ENCODE measurements at places on chromosomes 13 and 19.
A peak's percentile ranks its signal among the peaks of the same experiment; 100 is the strongest.

DNA sequence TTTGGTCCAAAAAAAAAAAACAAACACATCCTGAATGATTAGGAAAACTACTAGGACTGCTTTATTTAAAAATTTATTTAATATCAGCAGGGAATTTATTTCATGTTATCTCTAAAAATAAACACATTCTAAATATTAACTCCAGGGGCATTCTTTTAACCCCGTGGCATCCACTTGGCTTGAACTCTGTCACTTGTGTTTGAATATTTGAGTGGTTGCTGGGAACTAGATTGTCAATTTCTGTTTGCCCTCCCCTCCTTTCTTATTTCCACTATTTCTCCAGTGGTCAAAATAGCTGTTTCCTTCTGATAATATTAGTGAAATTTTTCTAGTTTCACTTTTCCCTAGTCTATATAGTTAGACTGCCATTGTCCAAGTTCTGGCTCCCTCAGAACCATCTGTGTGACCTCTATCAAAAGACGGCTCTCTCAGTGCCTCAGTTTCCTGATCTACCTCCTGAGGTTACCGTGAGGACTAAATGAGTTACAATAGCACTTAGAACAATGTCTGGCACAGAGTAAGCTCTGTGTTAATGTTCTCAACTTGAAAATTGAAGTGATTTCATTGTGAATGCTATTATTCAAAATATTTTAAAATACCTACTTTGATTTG is 107.3 kb downstream of the FGF14 start:
- no peak for DNase-seq

DNA sequence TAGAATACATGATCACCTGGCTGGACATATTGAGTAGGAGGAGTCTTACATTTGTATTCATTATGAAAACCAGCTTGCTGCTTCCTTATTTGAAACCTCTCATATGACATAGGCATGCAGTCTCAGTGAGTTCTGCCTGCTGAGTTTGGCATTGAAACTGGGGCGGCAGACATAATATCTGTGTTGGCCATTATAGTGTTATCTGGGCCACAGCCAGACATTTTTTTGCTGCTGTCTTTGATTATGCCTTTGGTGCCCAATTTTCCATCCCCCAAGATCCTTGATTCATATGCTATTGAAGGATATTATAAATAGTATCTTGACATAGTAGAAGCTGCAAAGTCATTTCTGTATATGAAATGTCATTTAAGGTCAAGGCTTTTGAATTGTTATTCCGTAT is 15.8 kb downstream of the FREM2 start:
- no peak for DNase-seq

DNA sequence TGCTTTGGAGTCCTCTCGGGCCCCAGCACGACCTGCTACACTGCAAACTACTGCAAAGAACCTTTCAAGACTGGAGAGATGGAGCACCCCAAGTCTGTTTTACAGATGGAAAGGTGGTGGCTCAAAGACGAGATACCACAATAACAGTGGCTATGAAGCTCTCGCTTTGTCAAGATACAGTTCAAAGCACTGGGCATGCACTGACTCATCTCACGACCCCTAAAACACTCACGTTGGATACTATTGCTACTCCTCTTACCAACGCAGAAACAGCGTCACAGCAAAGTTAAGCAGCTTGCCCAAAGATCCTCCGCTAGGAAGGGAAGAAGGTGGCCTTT is 24.0 kb upstream of the LAIR1 start:
- DNase-seq, result no peak

- no peak for DNase-seq
These were observed 338.0 kb downstream of the EFNB2 start for GRCh38 chr13:106197496-106197895.

- no peak for DNase-seq
These were observed 10.7 kb downstream of the ZNF846 start for GRCh38 chr19:9757544-9758501.

DNA sequence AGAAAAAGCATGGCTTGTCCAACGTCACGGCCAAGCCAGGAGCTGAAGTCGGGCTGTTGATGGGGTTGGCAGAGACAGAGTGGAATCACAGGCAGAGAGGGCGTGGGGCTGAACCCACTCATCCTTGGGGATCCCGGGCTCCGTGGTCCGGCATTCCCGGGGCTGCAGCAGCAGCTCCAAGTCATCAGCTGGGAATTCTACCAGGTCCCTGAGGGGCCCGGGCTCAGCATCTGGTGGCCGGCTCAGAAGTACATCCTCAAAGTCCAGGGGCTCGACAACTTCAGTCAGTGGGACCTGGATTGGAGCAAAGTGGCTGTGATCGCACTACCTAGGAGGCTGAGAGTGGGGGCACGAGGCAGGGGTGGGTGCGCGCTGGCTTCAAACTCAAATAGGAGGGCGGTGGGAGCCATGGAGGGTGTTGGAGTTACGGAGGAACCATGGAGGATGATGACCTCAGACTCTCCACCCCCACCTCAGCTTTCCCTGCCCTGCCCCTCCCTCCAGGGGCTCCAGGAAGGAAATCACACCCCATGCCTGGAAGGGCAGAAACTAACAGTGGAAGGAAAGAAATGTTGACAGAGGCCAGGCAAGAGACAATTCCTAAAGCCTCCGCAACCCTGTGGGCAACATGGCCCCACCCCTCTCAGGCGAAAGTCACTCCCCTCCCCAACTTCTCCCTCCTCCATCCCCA is 9.5 kb downstream of the DOCK6 start:
- no peak for DNase-seq

- DNase-seq, result no peak
These were observed 123.6 kb downstream of the ZAR1L start for GRCh38 chr13:32191452-32191998.

GRCh38 chr13:49936075-49936967 is at the start of gene SPRYD7:
Gene SPRYD7 (minus strand): TSS chr13:49936340. CDS start chr13:49936235, 105 bp downstream.
- DNase-seq, result peak; percentile 99

DNA sequence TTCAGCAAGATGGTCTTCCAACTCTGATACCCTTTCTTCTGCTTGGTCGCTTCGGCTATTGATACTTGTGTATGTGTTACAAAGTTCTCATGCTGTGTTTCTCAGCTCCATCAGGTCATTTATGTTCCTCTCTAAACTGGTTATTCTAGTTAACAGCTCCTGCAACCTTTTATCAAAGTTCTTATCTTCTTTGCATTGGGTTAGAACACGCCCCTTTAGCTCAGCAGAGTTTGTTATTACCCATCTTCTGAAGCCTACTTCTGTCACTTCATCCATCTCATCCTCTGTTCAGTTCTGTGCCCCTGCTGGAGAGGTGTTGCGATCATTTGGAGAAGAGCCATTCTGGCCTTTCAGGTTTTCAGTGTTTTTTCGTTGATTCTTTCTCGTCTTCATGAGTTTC is 18.7 kb downstream of the ACOD1 start:
- DNase-seq, result no peak

DNA sequence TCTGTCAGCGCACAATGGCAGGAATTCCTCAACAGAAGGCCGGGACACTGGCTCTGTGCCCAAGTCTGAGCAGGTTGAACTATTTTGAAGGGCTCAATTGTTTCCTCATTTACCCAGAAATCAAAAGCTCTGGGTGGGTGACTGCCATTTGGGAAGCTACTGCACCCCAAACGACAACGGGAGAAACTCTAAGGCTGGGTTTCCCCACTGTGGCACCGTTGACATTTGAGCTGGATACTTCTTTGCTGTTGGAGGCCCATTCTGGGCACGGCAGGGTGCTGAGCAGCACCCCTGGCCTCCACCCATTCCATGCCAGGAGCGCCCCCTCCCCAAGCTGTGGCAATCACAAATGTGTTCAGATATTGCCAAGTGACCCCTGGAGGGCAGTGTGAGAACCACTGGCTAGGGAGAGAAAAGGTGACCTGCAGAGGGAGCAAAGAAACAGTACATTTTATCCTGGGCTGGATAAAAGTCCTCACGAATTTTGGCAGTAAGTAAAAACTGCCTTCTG is 62.5 kb downstream of the RFX2 start:
- peak; percentile 28 for DNase-seq

DNA sequence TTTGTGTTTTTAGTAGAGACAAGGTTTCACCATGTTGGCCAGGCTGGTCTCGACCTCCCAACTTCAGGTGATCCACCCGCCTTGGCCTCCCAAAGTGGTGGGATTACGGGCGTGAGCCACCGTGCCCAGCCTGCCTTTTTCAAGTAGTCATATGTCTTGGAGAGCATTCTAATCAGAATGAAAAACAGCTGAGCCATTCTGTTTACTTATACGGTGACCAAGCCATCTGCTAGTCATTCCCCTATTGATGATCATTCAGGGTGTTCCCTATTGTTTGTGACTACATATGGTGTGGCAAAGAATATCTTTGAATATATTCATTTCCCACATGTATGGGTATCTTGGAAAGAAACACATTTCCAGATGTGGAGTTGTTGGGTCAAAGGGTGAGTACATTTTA is 17.2 kb downstream of the BLOC1S3 start:
- DNase-seq, result no peak

DNA sequence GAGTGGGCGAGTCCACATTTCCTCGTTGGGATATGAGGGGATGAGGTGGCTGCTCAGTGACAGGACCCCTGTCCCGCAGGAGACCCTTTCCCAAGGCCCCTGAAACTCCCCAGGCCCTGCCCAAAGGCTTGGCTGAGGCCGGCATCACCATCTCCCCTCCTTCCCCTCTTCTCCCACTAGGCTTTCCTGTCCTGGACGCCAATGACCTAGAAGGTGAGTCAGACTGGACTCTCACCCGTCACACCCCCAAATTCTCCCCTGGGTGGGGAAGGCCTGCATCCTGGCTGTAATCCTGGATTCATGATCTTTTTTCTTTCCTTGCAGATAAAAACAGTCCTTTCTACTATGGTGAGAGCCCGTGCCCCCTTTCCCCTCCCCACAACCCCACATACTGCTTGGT is 5.3 kb downstream of the FXYD3 start:
- DNase-seq, result no peak

GRCh38 chr13:74206061-74206561 is 71.9 kb upstream of the KLF12 start:
- DNase-seq, result no peak

DNA sequence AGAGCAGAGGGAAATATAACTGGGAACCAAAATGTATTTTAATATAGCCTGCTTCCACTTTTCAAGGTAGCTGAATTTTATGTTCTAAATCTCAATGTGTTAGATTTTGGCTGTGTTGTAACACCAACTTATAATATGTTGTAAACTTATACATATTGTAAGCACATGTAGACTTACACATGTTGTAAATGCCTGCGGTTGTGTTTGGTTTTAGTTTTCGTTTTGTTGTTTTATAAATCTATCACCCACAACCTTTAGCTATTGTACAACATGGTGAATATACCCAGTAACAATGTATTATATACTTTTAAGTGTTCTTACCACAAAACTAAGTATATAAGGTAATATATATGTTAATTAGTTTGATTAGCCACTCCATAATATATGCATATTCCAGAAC is 15.6 kb downstream of the KCTD4 start:
- DNase-seq, result no peak

GRCh38 chr19:4391306-4391693 is 9.0 kb downstream of the SH3GL1 start:
- no peak for DNase-seq

GRCh38 chr19:39953915-39954314 is 17.1 kb upstream of the PSMC4 start:
- no peak for DNase-seq

DNA sequence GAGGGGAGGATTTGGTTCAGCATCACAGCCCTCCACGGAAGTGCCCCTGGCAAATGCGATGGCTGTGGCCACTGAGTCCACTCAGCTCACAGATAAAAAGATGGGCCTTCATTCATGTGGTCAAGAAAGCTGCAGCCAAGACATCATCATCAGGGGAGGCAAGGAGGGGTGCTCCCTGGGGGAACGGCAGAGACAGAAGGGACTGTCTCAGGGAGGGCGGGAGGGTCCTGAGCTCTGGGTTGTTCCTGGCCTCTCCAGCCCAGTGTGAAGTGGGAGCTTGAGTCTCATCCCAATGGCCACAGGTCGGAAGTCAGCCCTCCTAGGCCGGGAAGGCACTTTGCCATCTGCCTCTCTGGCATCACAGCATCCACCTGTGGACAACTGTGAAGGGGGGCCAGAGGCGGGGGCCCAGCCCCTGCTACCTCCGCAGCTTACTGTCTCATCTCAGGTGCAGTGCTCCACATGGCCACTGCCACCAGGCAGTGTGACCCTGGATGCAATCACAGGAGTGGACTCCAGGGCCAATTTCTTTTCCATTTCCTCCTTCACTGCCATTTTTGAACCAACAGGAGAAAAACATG is 137.8 kb upstream of the SOX1 start:
- DNase-seq, result no peak

- no peak for DNase-seq
These were observed 185.2 kb upstream of the IRS2 start for GRCh38 chr13:109971456-109972090.

DNA sequence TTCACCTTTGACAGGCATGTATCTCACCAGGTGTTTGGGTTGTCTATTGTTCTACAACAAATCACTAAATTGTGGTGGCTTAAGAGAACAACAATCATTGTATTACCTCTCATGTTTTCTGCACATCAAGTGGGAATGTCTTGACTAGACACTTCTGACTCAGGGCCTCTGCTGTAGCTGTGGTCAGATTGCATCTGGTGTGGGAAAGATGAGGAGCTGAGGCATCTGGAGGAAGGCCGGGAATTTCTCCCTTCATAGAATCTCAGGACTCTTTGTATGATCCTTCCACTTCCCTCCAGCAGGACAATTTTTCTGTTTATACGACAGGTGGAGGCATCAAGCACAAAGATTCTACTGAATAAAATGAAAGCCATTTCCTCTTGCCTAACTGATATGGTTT is 511.8 kb upstream of the NBEA start:
- no peak for DNase-seq

DNA sequence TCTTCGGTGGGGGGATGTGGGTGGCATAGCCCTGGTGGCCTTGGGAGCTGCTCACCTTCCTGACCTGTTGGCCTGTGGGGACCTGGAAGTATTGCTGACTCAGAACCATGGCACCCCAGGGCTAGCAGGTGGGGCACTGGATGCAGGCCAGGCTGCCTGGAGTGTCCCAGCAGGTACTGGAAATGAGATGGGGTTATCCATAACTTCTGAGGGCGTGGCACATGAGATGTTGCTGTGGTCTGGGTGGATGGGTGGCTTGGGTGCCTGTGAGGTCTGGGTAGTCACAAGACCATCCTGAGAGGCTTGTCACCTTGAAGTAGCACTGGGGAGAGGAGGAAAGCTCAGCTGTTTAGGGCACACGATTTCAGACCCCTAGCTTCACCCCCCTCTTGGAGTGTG is 636 bp upstream of the RNF225 start:
- DNase-seq, result no peak
